ENCODE measurements at places on chromosomes 7 and 10.

- no peak for DNase-seq
Observed at GRCh38 chr10:75014516-75015230, 96.8 kb upstream of the SAMD8 start.

GRCh38 chr10:53111529-53111928, 338.9 kb upstream of the MBL2 start:
- DNase-seq: no peak

- DNase-seq: no peak
Observed at GRCh38 chr7:91156316-91157185, 107.7 kb upstream of the FZD1 start.

DNA sequence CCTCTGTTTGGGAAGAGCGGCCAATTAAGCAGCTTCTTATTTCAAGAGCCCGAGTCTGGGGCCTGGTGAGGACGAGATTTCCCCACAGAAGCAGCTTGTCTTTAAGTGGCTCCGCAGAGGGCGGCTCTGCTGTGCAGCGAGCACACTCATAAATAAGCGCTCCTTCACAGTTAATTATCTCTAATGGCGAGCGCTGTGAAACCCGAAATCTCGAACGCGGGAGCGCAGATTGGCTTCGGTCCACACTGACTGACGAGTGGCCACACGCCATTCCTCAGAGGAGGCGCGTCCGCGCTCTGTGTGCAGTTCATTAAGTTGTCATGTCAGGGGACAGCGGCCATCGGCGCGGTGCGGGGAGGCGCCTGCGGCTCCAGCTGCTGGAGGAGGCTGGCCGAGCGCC, 560.9 kb downstream of the DNAJB6 start:
- no peak for DNase-seq

DNA sequence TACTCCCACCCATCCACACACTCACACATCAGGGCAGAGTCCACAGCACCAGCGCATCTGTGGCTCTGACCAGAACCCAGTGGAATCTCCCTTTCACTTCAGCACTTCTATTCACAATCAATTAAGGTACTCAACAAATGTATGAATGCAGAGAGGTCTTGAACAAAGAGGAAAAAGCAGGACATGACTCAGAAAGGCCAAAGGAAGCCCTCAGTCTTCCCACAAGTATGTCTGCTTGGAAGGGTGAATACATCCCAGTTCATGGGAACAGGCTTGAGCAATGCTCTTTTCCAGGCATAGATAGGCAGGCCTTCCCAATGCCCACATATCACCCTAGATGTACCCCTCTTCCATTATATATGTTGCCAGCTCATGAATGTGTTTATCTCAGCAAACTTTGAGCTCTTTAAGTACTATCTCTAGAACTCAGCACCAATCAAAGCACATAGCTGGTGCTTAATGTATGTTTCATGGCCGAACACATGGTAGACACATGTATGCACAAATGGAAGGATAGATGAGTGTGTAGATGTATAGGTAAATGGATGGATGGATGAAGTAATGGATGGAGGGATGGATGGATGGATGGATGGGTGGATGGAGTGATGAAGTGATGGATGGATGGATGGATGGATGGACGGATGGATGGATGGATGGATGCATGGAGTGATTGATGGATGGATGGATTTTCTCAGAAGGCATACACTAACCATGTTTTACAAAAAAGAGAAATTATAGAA, 507.6 kb downstream of the GRID1 start:
- DNase-seq: no peak

DNA sequence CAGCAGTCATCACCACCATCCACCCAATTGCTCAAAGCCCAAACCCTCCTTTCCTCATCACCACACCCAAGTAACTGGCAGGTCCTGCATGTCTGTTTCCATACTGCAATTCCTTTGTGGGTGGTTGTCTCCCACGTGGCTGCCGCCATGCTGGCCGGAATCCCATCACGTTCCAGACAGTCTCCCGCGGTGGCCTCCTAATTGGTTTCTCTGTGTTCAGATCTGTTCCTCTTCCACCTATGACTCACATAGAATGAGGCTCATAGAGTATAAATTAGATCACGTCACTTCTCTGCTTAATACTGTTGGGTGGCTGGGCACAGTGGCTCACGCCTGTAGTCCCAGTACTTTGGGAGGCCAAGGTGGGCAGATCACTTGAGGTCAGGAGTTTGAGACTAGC, 813.0 kb downstream of the TYW1 start:
- no peak for DNase-seq
